CD4-positive, alpha-beta T cell treated with Interleukin-17A for 4 hours (primary cell): ENCODE measurements at places on chromosomes 12 and 14.
A peak's percentile ranks its signal among the peaks of the same experiment; 100 is the strongest.

DNA sequence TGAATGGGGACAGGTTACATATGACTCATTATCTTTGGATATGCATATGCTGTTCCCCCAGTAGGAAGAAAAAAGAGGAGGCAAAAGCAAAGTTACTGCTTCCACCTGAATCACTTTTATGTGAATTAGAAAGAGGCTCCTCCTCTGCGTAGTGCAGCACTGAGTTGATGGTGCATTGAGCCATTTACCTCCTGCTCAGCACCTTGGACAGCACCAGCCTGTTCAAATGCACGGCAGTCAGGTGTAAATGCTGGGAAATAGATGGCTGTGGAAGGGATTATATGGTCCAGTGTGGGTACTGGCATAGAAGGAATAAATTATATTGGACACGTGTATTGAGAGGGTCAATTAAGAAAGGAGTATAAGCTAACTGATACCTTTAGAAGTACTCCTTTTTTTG lies 541.9 kb upstream of the SEL1L start:
- no peak for DNase-seq

GRCh38 chr14:80981156-80981555 lies 25.7 kb downstream of the TSHR start:
- DNase-seq, result no peak

DNA sequence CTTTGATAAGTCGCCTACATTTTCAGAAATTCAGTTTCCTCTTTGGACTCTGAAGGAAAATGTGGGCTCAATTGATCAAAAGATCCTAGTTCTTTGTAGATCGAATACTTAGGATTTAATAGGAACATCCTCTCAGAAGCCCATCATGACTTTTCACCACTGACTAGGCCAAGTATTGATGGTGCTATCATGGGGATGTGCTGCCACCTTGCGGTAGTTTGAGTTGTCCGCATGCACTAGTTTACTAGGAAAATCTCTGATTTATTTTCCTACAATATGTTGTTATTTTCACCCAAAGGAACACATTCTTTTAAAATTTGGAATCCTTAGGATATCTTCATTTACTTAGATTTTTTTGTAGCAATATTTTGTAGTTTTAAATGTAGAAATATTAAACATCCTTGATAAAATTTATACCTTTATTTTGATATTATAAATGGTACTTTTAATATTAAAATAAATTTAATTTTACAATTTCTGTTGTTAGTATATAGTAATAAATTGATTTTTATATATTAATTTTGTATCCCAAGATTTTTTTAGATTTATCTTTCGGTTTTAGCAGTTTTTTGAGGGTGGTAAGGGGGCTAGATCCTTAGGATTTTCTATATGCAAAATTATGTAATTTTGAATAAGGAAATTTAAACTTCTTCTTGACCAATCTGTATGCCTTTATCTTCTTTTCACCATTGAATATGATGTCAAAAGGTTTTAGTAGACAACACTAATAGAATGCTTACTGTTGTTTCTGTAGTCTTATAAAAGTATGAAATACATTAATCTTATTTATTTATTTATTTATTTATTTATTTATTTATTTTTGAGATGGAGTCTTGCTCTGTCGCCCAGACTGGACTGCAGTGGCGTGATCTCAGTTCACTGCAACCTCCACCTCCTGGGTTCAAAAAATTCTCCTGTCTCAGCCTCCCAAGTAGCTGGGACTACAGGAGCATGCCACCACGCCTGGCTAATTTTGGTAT lies 52.9 kb upstream of the OR9K2 start:
- peak; percentile 91 for DNase-seq

DNA sequence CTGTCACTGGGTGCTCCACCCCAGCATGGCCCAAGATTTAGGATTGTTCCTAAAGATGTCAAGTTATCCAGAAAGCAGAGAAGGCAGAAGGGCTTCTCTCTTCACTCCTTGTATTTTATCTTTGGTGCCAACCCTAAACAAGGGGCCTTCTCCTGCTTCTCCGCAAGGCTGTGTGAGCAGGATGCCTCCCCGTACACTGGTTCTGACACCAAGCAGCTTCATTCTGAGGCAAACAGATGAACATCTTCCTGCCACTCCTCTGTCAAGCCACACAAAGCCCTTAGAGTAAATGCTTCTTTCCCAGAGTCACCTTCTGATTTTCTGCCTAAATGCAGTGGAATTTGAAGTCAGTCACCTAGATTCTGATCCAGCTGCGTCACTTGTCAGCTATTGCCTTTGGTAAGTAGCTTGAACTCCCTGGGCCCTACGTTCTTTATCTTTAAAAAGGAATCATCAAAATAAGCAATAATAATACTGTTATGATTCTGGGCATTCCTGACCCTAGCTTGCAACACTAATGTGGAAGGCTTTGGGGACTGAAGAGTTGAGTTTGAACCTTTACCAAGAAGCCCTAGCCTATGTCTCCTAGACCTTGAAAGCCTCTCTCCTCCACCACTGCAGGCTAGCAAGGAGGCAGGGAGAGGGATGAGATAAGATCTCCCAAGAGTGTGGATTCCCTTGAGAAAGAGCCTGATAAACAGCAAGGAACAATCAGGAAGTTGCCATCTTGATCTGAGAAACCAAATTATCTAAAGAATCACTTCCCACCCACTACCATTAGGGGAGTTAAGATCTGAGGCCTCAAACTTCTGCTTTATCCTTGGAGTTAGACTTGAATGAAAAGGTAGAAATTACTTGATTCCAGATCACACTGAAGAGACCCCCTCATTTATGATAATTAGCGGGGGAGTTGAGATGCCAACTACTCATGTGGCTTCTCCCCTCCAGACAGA lies 5.7 kb downstream of the KRT73 start:
- DNase-seq, result peak; percentile 42

DNA sequence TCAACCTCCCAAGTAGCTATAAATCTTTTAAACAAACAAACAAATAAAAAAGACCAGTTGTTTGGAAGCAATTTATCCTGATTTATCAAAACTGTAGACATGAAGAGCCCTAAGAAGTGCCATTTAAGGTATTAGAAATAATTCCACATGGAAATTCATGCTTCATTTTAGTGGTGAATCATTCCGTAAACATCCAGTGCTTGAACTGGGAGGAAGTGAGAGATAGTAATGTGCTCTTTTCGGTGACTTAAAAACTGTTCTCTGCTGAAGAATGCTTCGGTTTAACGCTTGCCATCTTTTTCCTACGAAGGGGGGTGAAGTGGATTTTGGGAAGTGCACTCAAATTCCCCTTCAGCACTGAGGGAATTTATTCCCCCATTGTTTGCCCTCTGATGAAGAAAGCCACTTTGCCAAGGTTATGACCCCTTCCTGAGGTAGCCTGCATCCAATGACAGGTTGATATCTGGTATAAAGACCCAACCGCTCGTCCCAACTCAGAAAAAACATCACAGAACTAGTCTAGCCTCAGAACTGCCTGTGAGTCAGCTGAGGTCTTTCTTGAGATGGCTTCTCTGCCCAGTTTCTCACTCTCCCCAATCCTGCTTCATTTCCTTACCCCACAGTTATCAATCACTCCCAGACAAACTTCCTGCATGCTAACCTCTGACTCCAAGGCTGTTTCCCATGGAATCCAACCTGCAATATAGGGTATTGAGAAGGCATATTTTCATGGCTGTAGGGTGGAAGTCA lies 244.1 kb downstream of the AEBP2 start:
- DNase-seq, result no peak
